CD4-positive, alpha-beta T cell treated with Interleukin-2 at 100 ng/mL for 4 hours (primary cell): ENCODE measurements at places on chromosomes 2 and 18.

GRCh38 chr2:203936535-203936934 lies at the start of gene ICOS:
TSS of gene ICOS (plus strand) at chr2:203936763. CDS start at chr2:203936815, 52 bp downstream.
- peak; percentile 86 for DNase-seq

DNA sequence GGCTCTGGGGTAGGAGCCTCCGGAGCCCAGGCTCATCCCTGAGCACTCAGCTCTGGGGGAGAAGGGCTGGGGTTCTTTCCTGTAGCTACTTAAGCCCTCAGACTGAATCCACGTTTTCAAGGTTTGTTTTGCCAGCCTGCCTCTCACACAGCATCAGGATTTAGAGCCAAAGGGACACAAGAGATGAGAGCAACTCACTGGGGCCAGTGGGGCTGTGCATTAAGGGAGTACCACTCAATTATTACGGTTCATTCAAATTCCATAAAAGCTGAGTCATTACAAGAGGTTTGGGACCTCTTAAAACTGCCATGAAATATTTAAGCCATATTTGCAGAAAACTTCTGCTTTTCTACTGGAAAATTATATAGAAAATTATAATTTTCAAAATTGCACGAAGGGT lies 17.1 kb upstream of the SNED1 start:
- DNase-seq: no peak

DNA sequence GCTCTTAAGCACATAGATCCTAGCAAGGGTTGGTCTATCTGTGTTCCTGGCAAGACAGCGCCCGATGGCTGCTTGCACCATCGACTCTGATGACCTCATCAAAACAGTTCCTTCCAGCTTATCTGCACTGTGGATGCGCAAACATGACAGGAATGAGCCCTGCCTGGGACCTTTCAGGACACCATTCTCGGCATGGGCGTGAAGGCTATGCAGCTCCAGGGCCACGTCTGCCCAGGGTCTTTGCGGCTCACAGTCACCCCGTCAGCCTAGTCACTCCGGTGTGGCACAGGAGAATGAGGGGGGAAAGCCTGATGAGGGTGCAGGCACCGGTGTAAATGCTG lies 147.8 kb upstream of the TWIST2 start:
- DNase-seq: no peak

- DNase-seq: no peak
Observed at GRCh38 chr2:10368491-10369231, 66.0 kb downstream of the HPCAL1 start.

DNA sequence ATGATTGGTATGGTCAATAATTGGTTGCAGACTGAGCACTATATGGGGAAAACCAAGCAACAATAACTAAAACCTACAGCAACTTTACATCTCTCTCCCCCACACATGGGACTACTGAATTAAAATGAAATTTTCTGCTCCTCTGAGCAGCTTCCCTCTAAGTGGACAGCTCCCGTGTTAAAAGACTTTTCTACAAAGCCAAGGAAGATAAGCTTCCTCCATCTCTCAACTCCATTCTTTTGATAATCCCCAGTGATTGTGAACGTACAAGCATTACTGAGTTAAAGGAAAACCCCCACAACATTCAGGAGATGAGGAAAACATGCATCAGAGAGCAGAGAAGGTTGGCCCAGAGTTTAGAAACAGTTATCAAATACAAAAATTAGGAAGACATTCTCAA lies 21.9 kb downstream of the CCBE1 start:
- DNase-seq: no peak

DNA sequence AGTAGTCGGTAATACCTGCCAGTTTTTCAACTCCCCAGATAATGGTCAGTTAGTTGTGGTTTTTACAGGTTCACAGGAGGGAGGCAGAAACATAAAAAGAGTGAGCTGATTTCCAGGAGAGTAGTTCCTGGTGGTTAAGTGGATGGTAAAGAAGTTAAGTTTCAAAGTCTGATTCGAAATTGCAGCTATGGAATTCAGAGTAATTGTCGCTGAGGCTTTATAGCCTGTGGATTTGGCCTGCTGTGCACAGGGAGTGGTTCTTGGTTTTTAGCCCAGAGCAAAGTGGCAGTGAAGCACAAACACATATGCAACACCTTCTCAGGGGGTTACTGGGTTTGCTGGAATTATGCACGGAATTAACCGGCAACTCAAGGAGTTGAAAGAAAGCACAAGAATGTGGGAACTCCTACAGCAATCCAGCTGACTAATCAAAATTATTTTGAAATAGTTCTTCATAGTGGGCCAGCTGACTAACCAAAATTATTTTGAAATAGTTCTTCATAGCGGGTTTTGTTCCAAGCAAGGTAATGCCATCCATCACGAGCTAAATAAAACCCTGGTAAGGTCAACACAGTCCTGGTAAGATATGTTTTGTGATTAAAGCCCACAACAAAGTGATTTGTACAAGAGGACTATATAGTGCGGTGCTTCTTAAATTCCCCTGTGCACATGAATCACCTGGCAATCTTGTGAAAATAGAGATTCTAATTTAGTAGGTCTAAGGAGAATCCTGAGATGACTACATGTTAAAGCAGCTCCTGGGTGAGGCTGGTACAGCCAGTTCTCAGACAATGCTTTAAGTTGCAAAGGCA lies 94.4 kb downstream of the SGPP2 start:
- no peak for DNase-seq

- DNase-seq: no peak
Observed at GRCh38 chr2:121386707-121387106, 101.7 kb upstream of the TFCP2L1 start.

- no peak for DNase-seq
Observed at GRCh38 chr2:22273853-22274252, 1111.1 kb upstream of the KLHL29 start.

DNA sequence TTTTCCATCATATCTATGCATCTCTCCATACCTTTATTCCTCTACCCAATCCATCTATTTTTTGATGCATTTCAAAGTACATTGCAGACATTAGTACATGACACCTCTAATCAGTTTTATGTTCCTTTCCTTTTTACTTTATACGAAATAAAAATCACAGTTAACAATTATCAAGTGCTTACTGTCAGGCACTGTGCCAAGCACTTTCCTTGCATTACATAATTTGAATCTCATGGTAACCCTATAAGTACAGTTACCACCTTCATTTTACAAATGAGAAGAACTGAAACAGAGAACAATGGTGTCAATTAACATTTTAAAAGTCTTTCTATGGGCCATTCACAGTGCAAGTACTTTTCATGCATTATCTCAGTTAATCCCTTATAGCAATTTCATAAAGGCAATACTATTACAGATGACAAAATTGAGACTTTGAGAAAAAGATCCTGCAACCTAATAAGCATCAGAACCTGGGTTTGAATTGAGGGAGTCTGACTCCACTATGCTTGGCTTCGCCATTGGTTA lies 544.4 kb upstream of the TNP1 start:
- DNase-seq: no peak

DNA sequence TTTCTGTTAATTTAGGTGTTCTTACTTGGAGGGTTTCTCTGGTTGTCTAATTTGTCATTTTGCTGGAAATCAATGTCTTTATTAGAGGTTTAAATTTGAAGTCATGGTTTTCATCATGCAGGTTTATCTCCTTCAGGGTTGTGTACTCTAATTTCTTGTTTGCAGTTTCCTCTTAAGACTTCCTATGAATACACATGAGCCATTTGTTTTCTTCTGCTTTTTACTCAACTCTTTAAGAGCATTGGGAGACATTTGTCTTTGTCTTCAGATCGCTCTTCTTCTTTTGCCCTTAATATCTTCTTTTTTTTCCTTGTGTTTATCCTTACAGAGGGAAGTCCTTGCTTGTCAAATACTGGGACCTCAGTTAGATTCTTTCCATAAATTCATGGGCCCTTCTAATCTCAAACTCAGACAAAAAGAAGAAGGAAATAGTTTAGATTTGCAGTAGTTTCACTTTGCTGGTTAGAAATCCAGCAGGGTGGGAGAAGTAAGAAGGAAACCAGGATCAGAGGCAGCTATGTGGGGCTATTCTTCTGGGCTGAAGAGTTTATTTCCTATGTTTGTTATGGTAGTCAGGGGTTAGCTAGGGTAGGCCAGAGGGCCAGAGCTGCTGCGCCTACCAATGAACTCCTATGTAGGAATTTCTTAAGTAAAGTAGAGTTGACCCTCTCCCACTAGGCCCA lies 176.6 kb downstream of the DYSF start:
- no peak for DNase-seq

DNA sequence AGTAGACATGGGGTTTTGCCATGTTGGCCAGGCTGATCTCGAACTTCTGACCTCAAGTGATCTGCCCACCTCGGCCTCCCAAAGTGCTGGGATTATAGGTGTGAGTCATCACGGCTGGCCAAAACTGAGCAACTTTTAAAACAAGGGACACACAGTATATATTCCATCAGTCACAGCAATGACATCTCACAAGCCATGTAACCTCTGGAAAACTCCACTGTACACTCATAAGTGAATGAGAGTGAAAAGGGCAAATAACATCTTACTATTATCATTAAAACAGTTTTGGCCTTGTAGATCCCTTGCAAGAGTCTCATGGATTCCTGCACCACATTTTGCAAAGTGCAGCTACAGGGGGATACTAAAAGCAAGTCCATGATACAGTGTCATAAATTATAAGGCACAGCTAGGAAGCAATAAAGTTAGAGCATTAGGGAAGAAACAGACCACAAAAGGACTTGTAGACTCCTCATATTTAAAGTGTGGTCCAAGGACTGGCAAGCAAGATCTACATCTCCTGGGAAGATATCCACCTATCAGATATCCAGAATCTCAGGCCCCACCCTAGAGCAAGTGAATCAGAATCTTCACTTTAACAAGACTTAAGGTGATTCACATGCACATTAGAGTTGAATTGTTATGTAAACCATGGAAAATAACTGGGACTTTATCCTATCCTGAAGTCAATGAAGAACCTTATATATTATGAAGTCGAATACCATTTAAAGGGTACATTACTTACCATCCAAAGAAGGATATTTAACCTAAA lies 5.7 kb downstream of the SMC6 start:
- no peak for DNase-seq
